ENCODE measurements at places on chromosomes 7 and 10. TPM values are rescaled to one million over a fixed set of nuclear protein-coding genes. Genes with fewer than 3 reads are reported as not detected.

Gene HOGA1
- total RNA-seq: 0.44 TPM

Gene JAZF1
- total RNA-seq: 13.1 TPM

Gene HNRNPH3
- total RNA-seq: 14.7 TPM

Gene LRRC17
- total RNA-seq: 5.7 TPM

Gene ANKRD22
- total RNA-seq: not detected

Gene MPP7
- 0.14 TPM for total RNA-seq

Gene MRM2
- total RNA-seq: 10.9 TPM

Gene SHH
- not detected for total RNA-seq

Gene GJD4
- total RNA-seq: not detected

Gene NUDT1
- 26.2 TPM for total RNA-seq

Gene TDRD1
- not detected for total RNA-seq

Gene KLF6
- 50.8 TPM for total RNA-seq

Gene PRR15
- total RNA-seq: 0.43 TPM

Gene CYP2E1
- 3.5 TPM for total RNA-seq

Gene SPACDR
- 0.88 TPM for total RNA-seq

Gene CPA5
- total RNA-seq: not detected

Gene FAM180A
- total RNA-seq: 0.22 TPM

Gene SFTPA1
- total RNA-seq: not detected

Gene INA
- total RNA-seq: 3.7 TPM

Gene FAM25G
- total RNA-seq: not detected

Gene ACTL6B
- not detected for total RNA-seq

Gene CFAP58
- total RNA-seq: 0.29 TPM

Gene MEOX2
- total RNA-seq: under 0.01 TPM

Gene SPDYE5
- total RNA-seq: not detected

Gene HMX3
- total RNA-seq: not detected

Gene MARVELD1
- total RNA-seq: 39.8 TPM

Gene OPN1SW
- not detected for total RNA-seq
